ENCODE measurements at places on chromosomes 12 and 14.

DNA sequence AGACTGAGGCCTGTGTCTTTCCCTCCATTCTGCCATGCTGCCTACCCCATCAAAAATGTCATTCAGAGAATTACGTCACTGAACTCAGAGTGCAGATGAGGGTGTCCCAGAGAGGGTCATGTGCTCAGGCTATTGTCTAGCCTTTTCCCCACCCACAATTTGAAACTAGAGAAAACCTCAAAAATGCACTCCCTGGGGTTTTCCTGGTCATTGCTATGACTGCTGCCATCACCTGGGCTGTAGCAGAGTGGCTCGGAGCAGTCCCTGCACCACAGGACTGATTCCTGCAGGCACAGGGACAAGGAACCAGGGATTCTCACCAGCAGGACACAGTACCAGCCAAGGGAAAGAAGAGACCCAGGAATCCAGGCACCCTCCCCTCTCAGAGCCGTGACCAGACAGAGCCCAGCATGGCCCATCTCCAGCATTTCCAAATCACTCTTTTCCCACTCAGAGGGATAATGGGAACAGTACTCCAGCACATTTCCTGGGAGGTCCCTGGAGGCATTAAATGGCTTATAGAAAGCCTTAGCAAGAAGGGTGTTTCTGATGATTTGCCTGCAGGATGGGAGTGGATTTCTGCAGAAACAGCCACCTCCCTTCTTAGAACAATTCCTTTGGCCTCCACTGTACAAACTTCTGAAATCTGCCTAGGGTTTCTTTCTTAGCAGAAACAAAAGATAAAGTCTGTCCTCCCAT is 45.9 kb downstream of the VWF start:
- no peak for DNase-seq

GRCh38 chr12:57735952-57736740 is 2.4 kb downstream of the AGAP2 start:
- DNase-seq: peak; percentile 47

GRCh38 chr12:28506271-28506670 is 316.0 kb downstream of the CCDC91 start:
- DNase-seq: no peak

DNA sequence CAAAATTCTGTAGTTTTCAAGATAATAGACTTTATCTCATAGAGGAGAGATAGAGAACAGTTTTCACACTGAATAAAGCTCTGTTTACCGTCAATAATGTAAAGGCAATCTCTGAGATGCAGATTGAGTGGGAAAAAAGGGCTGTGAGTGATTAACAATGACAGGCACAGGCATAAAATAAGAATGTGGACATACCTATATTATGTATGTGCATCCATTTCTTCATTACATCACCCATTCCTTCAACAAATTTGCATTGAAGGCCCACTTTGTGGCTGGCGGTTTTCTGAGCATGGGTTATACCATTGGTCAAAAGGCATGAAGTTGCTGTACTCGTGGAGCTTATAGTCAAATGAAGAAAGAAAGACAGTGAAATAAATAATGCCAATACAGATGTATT is 1431.0 kb downstream of the AACS start:
- no peak for DNase-seq

GRCh38 chr14:59116984-59117415 is 71.5 kb upstream of the DAAM1 start:
- no peak for DNase-seq

DNA sequence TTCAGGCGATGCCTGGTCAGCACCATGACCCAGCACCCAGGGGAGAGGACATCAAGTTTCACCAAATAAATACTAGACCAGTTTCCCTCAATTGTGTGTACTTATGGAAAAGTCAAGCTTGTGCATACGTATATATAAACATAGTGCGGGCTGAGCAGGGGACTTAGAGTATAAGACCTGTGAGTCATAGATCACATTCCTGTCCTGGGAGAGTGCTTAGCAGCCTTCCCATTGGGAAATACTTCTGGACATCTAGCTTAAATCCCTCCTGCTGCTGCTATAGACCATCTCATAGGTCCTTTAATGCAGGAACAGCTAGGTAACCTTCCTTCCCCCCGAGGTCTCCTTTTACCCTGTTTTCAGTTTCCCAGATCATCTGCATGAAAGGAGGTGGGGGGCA is 51.9 kb downstream of the PRMT8 start:
- DNase-seq: no peak

DNA sequence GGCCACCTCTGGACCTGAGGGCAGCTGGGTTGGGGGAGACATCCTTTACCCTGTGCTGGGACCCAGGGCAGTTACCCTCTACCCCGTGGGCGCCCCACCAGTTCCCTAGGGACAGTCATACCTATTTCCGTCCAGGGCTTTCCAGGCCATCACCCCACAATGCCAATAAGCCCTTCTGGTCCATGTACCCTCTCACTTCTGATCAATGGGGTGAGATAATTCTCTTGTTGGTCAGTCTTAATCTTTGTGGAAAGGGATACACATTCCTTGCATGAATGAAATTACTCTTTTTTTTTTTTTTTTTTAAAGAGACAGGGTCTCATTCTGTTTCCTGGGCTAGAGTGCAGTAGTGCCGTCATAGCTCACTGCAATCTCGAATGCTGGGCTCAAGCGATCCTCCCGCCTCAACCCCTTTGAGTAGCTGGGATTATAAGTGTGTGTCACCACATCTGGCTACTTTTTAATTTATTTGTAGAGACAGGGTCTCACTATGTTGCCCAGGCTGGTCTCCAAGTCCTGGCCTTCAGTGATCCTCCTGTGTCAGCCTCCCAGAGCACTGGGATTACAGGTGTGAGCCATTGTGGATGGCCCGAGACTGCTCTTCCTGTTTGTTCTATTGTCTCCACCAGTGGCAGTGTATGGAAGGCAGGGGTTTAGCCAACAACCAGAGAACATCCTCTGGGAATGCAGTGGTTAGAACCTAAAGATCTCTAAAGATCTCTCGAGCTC is 46.3 kb upstream of the STON2 start:
- DNase-seq: no peak

DNA sequence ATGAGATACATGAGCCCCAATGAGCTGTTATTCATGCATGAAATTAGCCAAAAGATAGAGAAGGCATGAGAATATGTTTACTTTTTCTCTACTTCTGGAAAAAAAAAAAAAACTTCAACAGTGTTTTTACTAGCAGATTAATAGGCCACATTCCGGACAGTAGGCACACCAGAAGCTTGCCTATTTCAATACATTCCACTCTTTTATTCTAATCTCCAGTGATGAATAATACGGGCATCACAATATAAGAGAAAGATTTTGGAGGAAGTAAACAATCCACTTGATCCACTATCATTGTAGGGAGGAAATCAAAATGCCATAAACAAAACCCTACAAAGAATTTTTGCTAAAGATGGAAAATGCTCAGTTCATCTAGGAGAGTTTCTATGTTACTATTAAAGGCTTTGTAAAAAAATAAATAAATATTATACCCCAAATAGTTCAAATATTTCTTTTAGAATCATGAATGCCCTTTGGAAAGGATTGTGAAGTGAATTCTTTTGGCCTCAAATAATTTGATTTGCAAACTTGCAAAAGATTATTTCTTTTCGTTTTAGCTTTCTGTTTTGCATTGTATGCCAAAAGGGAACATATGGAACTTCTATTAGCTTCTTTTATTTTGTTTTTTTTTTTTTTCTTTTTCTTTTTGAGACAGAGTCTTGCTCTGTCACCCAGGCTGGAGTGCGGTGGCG is 232.6 kb downstream of the EPS8 start:
- DNase-seq: no peak

- no peak for DNase-seq
These were observed 62.5 kb upstream of the PRICKLE1 start for GRCh38 chr12:42652048-42652447.

GRCh38 chr14:23566778-23567185 is 809 bp downstream of the AP1G2 start:
- DNase-seq: no peak

DNA sequence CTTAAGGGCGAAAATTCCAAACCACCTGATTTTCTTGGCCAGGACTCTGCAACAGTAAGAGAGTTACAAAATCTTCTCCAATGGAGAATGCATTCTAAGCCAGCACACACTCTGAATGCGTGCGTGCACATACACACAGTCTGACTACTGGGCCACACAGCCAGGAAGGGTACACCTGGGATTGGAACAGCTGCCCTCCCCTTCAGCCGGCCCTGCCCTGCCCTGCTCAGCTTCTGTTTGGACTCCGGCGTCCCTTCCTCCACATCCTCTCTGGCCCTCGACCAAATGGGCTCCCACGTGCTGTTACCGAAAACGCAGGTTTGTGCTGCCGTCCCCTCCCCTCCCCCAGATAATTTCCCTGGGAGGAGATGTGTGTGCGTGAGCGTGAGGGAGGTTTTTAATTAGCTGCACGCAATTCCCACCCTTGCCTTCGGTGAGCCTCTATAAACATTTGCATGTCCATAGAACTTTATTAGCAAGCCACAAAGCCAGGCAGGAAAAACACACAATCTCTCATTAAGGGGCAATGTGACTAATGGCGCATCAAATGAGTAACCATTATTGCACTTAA is 43.0 kb downstream of the CCNK start:
- no peak for DNase-seq

DNA sequence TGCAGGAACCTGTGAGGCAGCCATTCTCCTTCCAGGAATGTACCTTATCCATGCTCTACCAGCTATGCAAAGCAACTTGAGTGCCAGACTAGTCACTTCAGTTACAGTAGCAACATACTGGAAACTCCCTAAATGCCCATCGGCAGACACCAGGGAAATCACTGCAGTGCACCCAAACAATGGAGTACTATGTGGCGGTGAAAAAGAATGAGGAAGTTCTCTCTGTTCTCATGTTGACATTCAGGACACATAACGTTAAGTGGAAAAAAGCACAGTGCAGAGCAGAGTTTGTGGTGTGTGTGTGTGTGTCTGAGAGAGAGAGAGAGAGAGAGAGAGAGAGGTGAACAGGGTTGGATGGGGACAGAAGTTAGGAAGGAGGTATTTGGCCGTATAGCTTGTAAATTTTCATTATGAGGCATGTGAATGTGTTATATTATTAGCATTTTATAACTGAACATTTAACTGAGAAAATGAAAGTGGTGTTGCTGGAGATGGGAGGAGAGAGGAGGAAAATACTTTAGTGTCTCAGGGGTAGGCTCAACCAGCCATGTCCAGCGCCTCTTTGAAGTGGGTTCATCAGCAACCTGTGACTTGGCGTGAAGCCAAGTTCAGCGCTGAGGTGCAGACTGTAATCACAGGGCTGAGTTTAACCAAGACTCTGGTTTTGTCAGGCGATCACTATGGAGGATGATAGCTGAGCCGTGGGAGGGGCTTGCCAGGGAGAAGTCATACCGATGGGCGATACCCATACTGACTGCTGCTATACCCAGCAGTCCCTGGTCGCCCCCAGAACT is 17.3 kb downstream of the TNFAIP2 start:
- no peak for DNase-seq

- no peak for DNase-seq
These were observed 7.3 kb upstream of the TCHP start for GRCh38 chr12:109892748-109893147.

DNA sequence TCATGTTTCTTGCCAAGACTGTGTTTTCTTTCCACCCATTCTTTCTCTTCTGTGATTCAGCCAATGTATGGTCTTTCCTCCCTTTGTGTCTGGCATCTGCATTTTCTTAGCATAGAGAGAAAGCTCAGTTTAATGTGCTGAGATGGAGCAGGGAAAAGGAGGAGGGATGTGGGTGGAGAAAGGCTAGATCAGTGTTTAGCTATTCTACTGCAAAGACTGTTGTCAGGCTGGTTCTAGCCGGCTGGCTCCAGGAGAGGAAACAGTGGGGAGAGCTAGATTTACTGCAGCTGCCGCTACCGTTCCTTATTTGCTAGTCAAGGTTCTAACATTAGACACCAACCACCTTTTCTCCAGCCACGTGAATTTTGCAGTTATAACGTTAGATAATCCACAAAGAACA is 5.2 kb upstream of the RIMKLB start:
- DNase-seq: peak; percentile 63

DNA sequence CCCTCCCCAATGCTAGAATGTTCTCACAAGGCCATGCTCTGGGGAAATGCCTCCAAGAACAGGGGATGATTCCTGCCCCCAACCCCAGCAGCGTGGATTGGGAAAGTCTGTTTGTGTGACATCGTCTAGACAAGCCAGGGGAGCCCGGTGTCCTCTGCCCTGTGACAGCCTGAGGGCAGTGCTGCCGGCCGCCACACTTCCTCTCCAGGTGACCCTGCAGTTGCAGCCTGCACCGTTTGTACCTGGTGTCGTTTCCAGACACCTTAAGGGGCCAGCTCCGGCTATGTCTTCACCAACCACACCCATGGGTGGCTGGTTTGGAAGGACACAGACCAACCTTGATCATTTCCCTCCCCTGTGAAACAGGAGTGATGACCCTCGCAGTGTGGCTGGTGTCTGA is 372.6 kb downstream of the BCL11B start:
- DNase-seq: no peak

DNA sequence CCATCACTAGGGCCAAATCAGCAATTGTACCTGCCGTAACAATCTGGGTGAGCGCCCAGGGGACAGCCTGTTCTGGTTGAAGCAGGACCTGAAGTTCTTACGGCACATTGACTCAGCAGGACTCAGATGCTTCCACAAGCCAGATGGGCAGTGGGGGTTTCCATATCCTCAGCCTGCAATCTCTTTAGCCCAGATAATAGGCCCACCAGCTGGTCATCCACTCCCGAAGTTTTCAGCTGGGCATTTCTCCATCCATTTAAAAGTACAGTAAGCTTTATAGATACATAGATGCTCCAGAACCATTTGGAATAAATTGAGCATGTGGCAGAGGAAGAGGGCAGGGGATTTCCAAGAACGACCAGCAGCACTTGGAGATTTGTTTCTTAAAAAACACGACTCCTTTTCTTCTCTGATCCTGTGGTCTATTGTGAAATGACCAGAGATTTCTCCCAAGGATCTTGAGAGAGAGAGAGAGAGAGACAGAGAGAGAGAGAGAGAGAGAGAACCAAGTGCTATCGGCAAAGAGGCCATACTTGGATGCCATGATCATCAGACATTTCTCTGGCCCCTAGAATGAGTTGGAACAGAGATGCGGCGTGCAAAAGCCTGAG is 74.8 kb upstream of the PLXNC1 start:
- DNase-seq: no peak

Measured in nucleus accumbens (tissue), 56 donors.